ENCODE measurements at places on chromosomes 16 and 17.

GRCh38 chr17:62919388-62919787 lies 46.6 kb upstream of the TANC2 start:
- DNase-seq: no peak

DNA sequence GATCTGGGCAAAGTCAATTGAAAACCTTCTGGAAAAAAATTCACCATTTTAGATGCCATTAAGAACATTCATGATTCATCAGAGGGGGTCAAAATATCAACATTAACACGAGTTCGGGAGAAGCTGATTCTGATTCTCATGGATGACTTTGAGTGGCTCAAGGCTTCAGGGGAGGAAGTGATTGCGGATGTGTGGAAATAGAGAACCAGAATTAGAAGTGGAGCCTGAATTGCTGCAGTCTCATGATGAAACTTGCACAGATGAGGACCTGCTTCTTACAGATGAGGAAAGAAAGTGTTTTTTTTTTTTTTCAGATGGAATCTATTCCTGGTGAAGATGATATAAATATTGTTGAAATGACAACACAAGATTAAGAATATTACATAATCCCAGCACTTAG lies 12.9 kb downstream of the ITGAX start:
- no peak for DNase-seq

GRCh38 chr16:57769541-57770145 lies 32.6 kb downstream of the KIFC3 start:
- peak; percentile 64 for DNase-seq

- DNase-seq: no peak
Observed at GRCh38 chr16:72989579-72990551, 58.1 kb downstream of the ZFHX3 start.

- peak; percentile 21 for DNase-seq
Observed at GRCh38 chr17:5809580-5810188, 225.4 kb upstream of the NLRP1 start.

- DNase-seq: peak; percentile 81
Observed at GRCh38 chr16:66483689-66484452, 56.8 kb downstream of the BEAN1 start.

DNA sequence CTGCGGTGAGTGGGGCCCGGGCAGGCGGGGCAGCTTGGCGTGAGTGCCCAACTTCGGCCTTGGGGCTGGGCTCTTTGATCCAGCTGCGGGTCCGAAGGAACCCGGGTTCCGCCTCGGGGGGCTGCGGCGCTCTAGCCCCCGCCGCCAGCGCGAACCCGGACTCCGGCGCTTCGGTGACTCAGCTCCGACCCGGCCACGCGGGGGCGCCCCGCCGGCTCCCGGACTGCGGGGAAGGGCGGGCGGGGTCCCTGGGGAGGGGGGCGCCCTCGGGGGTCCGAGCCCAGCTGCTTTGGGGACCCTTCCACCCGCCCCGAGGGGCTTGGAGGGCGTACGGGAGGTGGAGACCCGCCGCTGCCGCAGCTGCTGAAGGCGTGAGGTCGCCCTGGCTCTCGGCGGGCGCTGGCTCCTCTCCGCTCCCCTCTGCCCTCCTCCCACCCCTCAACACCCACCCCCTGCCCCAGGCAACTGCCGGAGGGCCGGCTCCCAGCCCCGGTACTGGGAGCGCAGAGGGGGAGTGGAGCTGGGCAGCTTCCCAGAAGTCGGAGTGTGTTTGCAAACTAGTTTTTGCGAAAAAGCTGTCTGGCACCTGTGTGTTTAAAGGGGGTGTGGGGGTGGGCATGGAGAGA lies 516 bp downstream of the CPNE2 start:
- DNase-seq: peak; percentile 72

GRCh38 chr17:27491713-27492190 lies 35.5 kb downstream of the KSR1 start:
- no peak for DNase-seq

GRCh38 chr16:11094857-11095565 lies 150.6 kb downstream of the CLEC16A start:
- DNase-seq: no peak

DNA sequence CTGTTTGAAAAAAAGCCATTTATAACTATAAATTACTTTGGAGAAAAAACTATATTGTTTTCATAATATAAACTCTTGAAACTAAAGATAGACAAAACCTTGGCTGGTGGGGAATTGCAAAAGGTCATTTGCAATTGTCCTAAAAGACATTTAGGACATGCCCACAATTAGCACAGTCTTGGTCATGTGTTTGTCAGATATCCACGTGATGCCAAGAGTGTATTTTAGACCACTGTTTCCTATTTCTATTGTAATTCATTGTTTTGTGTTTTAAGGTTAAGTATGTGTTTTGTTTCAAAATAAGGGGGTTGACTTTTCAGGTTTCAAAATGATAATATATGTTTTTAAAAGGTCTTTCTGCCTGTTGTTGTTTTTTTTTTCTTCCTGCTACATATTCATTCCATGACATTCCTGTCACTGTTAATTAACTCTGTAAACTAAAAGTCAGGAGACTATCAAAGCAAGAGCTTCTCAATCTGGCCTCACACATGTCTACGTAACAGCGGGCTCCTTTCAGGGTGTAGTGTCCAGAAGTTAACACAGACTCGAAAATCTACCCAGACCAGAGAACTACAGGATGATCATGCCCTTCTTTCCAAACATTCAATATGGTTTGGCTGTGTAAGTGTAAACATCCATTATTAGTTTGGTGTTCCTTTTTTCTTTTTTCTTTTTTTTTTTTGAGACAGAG lies 58.7 kb downstream of the COG7 start:
- no peak for DNase-seq

GRCh38 chr16:67270931-67271338 lies 8.4 kb upstream of the PLEKHG4 start:
- DNase-seq: no peak

- no peak for DNase-seq
Observed at GRCh38 chr17:70343114-70343513, 173.8 kb downstream of the KCNJ2 start.

DNA sequence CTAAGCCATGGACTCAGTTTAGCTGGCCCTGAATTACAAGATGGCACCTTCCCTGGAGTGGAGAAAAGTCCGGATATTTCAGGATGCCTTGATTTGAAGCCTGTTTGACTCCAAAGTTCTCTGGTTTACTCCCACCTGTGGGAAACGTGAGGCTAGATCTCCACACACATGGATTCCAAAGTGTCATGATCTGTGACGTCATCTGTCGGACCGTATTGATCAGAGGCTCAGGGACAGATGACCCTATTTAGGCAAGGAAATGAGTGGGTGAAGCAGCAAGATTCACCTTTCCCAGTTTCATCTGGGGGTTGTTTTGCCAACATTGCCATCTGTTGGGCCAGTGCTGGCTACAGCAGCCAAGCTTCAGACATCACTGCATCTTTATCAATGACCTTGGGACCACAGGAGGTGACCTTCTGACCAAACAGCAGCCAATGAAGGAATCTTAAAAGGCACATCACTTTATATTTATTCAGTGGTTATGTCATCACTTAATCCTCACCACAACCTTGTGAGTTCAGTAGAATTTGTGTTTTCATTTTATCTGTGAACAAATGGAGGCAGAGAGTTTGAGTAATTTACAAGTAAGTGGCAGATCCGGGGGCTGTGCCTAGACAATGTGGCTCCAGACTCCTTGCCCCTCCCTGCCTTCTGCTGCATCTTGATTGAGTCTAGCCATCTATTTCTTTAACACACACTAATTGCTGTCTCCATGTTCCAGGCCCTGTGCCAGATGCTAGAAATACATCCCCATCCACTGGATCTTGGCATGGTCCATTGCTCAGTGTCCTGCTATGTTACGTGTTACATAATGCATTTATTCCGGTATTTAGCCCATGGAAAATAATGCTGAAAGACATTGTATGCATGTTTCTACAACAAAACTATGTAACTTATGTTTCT lies 1.5 kb upstream of the CDH13 start:
- DNase-seq: no peak

GRCh38 chr17:62984801-62985200 lies 18.8 kb downstream of the TANC2 start:
- no peak for DNase-seq

GRCh38 chr17:15972497-15972951 lies 27.0 kb downstream of the ZSWIM7 start:
- DNase-seq: no peak

DNA sequence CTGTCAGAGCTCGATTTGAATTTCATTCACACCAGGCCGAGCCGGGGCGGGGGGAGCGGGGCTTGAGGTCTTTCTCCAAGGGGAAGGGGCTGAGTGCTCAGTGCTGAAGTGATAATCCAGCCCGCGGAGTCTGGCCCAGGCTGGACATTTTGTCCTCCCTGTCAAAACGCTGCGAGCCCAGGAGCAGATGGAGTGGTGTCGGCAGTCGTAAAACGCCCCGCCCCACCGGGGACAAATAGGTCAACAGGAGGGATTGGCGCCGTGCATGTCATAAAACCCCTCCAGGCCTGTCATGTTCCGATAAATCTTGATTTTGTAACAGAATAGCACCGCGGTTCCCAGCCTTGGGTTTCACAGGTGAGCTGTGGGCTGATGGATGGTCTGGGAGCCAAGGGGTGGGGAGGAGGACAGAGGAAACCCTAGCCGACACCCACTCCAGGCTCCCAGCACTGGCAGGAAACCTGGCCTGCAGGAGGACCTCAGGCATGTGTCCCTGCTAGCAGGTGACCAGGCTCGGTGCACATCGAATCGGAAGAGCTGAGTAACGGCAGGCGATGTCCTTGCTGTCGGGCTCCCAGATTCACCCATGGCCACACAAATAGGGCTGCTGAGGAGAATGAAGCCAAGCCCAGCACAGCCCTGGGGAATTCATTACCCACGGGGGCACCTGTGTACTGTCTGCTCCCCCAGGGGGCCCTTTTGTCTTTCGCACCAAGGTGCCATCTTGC lies 341.4 kb downstream of the FOXL1 start:
- DNase-seq: no peak

- DNase-seq: no peak
Observed at GRCh38 chr17:58341861-58342475, 10.0 kb downstream of the SUPT4H1 start.

GRCh38 chr16:79601092-79601930 lies 774 bp upstream of the MAF start:
- DNase-seq: peak; percentile 67

- no peak for DNase-seq
Observed at GRCh38 chr17:72702998-72703397, 389.5 kb downstream of the SLC39A11 start.

GRCh38 chr16:14041164-14041563 lies 30.0 kb upstream of the MRTFB start:
- DNase-seq: no peak

DNA sequence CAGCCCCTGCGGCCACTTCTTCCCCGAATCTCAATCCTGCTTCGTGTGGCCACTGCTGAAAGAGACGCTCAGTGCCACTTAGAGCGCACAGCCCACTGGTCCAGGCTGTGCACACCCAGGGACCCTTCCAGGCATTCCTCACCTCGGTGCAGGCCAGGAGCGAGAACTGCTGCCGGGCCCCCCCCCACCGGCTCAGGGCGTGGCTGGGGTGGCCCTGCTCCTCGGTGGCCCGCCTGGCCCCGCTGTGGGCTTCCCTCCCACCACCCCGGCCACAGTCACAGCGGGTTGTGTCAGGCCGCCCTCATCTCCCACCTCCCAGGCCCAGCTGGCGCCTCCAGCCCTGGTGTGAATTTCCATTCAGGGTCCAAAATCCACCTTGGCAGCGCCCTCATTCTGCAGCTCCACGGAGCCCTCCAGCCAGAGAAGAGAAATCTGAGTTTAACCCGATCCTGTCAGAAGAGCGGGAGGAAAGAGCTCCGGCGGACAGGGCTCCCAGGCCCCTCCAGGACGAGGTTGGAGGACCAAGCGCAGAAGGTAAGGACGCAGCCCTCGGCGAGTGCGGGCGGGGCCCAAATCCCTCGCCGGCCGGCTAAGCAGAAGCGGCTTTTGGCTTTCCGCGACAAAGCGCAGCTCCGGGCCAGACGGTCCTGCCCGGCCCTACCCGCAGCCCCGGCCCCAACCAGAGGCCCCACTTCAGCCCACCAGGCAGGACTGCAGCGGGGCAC lies 12.0 kb downstream of the TBC1D16 start:
- DNase-seq: no peak

DNA sequence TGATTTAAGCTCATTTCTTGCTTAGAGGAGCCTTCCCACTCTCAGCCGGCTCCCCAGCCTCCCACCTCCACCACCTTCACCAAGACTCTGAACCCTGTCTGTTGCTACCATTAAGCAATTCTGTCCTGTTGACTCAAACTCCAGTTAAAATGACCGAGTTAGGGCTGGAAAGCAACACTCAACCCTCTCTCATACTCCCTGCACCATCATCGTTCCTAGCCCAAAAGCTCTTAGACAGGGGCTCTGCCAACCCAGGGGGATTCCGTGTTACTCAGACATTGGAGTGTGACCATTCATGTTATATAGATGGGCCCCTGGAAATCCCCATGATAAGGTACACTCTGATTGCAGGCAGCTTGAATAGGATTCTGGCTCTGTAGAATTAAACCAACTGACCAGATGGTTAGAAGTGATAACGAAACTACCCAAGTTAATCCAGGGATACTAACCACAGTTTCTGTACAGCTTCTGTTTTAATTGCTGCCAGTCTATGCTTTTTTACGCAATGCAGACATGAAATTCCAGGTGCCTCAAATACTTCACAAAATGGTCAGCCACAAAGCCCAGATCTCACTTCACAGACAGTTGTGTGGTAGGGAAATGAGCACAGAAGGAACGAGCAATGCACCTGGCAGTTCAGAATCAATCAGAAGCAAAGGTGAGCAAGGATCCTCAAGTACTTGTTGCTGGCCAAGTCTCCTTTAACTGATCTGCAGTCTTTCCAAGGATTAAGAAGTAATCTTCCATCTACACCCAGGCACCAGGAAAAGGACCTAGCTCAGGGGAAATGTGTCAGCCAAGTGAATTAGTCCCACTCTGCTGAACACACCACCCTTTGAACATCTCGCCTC lies 2.1 kb downstream of the SSTR2 start:
- DNase-seq: no peak

DNA sequence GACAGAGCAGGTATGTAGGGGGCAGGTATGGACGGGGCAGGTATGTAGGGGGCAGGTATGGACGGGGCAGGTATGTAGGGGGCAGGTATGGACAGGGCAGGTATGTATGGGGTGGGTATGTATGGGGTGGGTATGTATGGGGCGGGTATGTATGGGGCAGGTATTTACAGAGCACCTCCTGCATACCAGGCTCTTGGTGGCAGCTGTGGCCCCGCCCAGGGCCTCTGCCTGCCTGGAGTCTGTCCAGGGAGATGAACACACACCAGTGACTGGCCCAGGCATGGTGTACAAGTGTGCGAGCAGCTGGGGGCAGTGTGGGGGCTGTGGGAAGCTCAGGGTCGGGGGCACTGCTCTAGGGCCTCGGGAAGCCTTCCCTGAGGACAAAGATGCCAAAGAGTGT lies 4.4 kb downstream of the RPL3L start:
- no peak for DNase-seq

- DNase-seq: peak; percentile 94
Observed at GRCh38 chr16:62225675-62226074, 189.4 kb upstream of the CDH8 start.

GRCh38 chr16:81349608-81350305 lies 35.0 kb downstream of the GAN start:
- DNase-seq: no peak

DNA sequence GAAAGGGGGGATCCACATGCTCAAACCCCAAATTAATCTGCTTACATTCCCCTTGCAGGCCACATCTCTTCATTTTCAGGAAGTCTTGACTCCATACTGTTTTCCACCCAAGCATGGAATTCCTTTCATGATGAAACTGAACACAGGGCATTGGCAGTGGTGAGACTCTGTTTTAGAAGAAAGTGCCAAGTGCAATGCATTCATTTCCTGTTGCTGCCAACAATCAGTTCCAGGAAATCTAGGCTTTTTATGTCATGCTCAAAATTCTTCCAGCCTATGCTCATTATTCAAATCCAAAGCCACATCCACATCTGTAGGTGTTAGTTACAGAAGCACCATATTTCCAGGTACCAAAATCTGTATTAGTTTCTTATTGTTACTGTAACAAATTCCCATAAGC lies 4.1 kb downstream of the CCL2 start:
- DNase-seq: no peak

All from DMS53 (cell line).